Activated effector memory CD4-positive, alpha-beta T cell treated with Interleukin-2 at 50 U/mL for 16 hours (primary cell): ENCODE measurements at places on chromosomes 1 and 21.

DNA sequence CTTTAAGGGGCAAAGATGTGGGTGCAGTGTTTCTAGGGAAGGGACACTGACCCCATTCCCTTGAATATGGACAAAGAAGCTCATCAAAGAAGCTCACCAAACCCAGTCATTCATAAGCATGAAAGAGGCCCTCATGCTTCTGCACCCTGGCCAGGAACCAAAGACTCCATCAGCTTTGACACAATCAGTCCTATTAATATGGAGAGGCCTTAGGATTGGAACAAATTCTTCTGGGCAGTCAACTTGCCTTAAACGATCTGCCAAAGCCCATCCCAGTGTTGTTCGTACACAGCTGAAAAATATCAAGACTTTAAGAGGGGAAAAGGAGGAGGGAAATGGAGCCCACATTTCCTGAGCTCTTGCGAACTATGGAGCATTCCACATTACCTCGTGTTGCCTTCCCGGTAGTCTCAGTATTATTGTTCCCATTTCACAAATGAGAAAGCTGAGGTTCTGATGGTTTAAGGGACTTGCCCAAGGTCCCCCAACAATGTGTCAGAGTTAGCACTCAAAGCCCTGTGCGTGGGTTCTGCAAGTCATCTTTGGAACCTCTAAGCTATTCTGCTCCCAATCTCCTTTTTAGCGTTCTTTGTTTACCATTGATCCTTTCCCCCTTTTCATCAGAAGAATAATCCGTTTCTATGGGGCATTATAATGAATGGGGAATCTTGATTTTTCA lies 161.9 kb downstream of the ZBTB18 start:
- DNase-seq = no peak

GRCh38 chr1:228043281-228043848 lies 36.6 kb downstream of the WNT3A start:
- DNase-seq = no peak

DNA sequence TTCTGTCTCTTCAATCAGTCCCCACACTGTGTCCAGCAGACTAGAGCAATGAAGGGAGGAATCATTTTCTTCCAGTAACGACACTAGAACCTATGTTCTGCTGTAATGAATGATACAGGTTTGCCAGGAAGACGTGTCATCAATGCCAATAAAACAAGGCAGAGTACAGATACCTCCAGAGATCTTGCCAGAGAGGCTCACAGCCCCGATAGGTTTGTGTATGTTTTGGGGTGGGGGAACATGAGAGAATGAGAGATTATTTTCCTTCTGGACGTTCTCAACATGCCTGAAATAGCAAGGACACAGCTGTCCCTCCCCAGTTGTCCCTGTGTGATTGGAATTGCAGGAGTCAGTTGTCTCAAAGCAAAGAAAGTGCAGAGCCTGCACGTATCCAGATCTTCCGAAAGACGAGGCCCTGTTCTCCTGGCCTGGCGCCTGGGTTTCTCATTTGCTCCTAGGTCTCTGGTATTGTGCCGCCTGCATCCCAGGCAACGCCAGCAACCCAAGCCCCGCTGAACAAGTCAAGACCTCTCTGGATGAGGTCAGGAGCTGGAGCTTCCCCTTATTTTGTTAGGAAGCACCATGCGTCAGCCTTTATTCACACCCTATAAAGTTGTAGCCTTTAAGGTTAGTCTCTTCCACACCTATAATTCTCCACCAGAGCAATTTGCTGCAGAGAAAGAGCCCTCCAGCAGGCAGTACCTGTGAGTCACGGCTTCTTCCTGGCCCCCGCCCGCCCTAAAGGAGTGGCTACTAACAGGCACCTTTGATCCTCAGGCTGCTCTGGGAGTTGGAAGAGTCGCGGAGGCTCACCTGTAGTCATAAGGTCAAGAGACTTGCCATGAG lies 130.5 kb downstream of the TOMM20 start:
- DNase-seq = no peak

DNA sequence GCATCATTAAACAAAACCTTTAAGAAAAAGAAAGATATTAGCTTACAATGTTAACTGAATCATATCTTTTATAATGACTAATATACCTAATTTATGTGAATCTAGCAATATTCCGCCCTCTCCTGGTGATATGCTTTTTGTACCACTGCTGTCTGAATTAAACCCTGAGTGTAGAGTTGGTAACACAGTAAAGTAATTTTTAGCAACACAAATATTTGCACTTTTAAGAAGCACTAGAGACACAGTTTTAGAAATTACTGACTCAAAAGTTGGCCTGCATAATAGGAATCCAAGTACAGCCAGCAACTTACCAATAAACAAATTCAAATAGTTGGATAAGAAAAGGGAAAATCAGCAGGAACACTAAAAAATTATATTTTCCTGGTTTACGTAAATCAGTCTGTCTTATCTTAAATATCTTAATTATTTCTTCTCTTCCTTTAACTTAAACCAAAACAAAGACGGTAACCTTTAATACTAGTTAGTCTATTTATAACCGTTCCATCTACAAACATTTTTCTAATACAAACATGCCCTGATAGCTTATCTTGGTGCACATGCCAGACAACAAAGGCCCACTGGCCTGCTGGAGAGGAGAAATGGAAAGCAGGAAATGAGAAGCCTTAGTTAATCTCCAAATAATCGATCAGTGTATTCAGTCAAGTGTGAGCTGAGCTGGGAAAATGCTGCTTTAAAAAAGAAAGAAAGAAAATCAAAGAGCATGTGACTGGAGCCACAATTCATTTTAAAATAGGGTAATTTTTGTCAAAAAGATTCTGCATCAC lies 246.0 kb downstream of the RERE start:
- DNase-seq = no peak

DNA sequence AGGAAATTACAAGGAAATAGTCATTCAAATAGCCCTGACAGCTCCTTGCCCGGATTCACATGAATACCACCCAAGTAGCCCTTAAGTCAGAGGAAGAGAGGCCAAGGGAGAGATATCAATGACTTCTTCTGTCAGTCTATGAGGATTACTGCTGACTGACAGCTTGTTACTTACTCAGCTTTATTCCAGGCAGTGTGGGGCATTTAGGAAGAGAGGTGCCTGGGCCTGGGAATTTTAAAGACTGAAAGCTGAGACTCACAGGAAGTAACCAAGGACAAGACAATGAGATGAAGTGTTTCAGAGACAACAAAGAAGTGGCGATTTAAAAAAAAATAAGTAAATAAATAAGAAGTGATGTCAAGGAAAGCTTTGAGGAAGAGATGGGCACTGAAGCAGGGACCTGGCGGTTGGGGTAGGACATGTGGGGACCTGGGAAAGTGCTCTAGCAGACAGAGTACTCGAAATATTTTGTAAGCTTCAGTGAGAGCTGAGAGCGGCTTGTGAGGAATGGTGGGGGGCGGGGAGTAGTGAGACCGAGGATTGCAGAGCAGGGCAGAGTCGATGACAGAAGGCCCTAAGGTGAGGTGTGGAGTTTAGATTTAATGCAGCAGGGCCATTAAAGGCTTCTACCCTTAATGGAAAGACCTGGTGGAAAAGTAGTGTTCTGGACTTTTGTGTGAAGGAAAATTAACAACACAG lies 58.9 kb downstream of the ST3GAL3 start:
- no peak for DNase-seq

- DNase-seq = no peak
Measured at GRCh38 chr1:205770618-205771017, 4.7 kb downstream of the RAB29 start.

DNA sequence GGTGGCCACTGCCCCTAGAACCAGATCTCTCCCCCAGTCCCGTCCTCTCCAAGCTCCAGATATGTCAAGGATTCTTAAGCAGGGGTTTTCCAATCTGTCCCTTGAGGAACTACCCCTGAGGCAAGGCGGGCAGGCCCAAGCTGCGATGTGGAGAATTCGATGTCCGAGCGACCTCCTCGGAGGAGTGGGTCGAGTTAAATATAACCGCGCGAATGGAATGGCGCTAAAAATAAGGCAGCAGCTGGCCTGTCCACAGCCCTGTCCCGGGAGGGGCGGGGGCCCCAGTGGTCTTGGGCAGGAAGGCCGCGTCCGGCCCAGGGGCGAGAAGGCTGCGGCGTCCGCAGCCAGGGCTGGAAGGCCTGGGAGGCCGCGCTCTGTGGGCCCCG lies 5.8 kb upstream of the FOXD3 start:
- DNase-seq = no peak

DNA sequence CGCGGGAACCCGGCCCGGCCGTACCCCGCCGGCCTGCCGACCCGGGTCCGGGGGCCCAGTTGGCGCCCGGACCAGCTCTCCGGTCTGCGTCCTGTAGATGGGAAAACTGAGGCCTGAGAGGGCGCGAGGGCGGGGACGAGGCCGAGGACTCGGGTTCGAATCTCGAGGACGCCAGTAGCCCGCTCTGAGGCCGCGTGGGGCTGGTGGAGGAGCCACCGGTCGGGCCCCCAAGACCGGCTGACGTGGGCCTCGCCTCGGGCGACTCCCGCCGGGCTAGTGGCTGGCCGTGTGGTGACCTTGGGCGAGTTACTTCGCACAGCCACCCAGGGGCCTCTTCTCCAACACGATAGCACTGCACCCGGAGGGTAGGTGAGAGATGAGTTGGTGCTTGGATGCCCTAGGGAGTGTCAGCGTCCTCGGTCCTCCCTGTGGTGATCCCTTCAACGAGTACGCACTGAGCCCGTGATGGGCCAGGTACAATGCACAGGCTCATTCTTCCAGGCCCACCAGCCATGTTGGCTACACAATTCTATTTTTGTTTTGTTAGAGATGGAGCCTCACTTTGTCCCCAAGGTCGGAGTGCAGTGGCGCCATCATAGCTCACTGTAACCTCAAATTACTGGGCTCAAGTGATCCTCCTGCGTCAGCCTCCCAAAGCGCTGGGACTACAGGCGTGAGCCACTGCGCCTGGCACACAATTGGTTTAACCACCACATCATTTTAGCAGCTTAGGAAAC lies 404 bp upstream of the SCMH1 start:
- DNase-seq = peak; percentile 1

DNA sequence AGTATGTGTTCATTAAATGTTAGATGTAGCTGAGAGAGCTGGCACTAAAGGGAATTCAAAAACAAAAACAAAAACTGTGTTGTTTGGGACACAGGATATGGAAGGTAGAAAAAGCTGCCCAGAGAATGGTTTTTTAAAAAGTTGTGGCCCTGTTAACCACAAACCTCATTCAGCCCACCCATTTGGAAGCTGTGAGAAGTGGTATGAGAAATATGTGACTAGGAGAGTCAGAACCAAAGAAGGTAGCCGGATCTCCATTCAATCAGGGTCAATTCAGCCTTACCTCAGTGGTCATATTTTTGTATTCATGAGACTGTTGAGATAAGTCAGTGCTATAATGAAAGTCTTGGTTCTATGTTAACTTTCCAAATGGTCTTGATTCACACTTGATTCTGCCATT lies 29.8 kb upstream of the CACYBP start:
- no peak for DNase-seq

DNA sequence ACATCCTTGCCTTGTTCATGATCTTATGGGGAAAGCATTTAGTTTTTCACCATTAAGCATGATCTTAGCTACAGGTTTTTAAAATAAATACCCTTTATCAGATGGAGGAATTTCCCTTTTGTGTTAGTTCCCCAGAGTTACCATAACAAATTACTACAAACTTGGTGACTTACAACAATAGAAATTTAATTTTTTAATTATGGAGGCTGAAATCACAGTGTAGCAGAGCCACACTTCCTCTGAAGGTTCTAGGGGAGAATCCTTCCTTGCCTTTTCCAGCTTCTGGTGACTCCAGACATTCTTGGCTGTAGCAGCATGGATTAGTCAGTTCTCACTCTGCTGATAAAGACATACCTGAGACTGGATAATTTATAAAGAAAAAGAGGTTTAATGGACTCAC lies 18.5 kb downstream of the MIGA1 start:
- no peak for DNase-seq

DNA sequence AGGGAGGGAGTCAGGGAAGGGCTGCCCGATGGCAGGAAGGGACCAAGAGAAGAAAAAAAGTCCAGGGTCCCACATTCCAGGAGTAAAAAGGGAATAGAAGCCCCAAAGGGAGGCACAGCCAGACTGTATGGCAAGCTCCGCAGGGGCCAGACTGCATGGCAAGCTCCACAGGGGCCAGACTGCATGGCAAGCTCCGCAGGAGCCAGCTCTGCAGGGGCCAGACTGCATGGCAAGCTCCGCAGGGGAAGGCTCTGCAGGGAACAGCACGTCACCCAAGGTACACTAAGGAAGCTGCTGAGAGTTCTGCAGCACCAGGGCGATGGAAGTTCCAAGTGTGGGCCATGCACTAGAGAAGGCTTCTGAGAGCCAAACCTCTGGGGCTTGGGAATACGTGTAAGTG lies 156.7 kb upstream of the ARHGEF16 start:
- DNase-seq = no peak

- no peak for DNase-seq
Measured at GRCh38 chr1:208888376-208888775, 644.2 kb upstream of the PLXNA2 start.

DNA sequence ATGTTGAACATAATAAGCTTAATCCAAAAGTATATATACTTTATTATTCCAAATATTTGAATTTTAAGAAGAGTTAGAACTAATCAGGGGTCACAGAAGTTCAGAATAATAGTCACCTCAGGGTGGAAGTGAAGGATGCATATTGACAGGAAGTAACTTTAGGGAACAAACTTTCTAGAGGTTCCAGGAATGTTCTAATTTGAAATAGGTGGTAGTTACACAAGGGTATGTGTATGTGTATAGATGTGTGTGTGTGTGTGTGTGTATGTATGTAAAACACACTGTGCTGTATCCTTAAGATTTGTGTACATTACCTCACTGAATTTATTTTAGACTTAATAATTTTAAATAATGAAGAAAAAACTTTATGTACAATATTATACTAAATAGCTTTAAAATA lies 110.4 kb downstream of the ACBD6 start:
- DNase-seq = no peak
